Hypothalamus (tissue), 51 donors: ENCODE measurements at places on chromosomes 6 and 20.

DNA sequence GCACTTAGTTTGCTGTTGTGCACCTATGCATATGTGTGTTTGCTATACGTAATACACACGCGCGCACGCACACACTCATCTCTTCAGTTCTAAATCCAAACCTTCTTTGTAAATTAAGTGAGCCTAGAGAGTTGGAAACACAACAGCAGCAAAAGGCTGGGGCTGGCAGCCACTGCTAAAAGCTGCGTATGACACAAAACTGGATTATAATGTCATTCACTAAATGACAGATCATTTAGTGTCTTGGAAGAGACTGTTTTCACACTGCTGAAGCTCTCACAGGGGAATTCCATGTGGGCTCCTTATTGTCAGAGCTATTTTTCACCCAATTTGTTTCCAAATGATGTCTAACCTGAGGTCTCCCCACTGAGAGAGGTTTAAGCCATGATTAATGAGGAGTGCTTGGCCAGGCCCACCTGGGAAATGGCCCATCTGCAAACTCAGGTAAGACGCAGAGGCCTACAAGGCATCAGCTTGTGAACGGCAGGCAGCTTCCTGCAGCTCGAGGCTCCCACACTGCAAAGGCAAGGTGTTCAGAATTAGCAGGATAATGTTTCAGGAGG, 94.2 kb downstream of the OLIG3 start:
- no peak for DNase-seq

DNA sequence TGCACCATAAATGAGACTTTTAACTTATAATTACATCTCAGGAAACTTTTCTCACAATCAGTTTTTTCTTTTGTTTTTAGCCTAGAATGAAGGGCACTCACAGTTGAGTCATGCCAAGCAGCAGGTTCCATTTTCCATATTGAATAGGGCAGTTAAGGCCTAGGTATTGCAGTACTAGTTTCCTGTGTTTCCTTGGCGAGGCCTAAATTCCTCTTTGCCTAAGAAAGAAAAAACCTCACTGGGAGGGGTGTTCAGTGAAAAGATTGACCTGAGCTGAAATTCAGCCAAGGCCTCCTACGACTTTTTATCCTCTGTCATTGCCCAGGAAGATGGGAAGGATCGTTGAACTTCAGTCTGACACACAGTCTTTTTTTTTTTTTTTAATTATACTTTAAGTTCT, 85.5 kb downstream of the IMPG1 start:
- no peak for DNase-seq

GRCh38 chr6:46243754-46244153, 73.0 kb upstream of the ENPP5 start:
- DNase-seq = no peak

GRCh38 chr6:32116674-32117073, 7.5 kb upstream of the TNXB start:
- DNase-seq = no peak

- no peak for DNase-seq
Measured at GRCh38 chr20:40806929-40807820, 118.1 kb upstream of the MAFB start.

DNA sequence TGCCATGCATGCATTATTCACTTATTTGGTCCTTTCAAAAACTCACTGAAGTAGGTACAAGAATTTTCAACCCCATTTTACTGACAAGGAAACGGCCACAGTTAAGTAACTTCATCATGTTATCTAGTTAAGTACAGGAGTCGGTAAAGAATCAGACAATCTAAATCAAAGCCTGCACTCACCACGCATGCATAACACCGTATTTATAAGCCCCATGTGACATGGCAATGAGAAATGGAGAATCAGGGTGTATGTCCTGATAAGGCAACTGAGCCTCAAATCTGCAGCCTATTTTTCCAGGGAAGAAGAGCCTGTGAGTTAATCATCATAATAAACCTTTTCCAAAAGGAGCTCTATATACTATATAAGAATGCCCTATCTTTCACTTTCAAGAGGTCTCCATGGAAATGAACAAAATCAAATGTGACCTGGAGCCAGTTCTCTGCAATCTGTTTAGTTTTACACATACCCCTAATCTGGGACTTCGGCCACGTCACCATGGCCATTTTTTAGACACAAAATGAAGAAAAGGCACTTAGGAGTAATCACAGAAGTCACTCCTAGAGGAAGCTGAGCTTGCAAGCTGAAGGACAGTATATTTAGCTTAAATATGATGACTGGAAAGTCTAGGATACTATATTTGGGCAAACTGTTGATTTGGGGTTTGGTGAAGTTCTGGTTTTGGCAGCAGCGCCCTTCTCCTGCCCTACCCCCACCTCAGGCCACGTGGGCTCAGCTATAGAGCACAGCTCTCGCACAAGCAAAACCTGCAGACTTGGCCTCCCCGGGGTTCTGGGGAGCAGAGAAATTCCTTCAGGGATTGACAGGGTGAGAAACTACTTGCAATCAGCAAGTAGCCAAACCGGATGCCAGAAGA, 19.2 kb downstream of the TRAM2 start:
- no peak for DNase-seq

- no peak for DNase-seq
Measured at GRCh38 chr20:54079652-54080051, 9.3 kb upstream of the BCAS1 start.
